Common myeloid progenitor, CD34-positive (primary cell): ENCODE measurements at places on chromosomes 2 and 18.

GRCh38 chr2:24874035-24874434, 46.0 kb downstream of the ADCY3 start:
- no peak for DNase-seq

DNA sequence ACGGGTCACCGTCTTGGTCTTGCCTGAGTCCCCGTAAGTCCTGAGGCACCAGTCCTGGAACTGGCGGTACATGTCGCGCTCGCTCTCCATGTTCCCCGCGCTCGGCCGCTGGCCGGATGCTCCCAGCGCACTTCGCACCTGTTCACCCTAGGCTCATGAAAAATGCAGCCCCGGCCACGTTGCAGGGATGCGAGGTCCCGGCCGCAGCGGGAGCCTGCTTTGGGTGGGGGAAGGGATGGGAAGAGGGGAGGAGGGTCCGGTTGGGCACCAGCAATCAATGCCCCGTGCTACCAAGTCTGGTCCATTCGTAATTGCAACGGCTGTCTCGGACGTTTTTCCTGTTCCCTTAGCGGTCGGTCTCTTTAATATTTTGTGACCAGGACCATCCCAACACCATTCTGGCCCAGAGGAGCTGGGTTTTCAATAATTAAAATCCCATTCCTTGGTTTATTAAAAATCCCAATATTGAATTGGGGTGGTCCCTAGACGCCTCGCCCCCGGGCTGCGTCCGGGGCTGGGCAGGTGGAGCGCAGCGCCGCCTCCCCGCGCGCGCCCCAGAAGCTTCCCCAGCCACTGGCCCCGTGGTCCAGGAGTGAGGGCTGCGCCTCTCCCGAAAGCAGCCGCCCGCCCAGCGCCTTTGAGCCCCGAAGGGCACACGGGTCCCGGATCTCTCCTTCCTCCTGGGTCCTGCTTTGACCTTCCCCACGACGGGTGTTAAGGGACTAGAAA, 1.4 kb downstream of the NOL4 start:
- DNase-seq, result peak; percentile 4

- peak; percentile 70 for DNase-seq
Measured at GRCh38 chr2:74399785-74400184, 19.7 kb upstream of the DCTN1 start.

DNA sequence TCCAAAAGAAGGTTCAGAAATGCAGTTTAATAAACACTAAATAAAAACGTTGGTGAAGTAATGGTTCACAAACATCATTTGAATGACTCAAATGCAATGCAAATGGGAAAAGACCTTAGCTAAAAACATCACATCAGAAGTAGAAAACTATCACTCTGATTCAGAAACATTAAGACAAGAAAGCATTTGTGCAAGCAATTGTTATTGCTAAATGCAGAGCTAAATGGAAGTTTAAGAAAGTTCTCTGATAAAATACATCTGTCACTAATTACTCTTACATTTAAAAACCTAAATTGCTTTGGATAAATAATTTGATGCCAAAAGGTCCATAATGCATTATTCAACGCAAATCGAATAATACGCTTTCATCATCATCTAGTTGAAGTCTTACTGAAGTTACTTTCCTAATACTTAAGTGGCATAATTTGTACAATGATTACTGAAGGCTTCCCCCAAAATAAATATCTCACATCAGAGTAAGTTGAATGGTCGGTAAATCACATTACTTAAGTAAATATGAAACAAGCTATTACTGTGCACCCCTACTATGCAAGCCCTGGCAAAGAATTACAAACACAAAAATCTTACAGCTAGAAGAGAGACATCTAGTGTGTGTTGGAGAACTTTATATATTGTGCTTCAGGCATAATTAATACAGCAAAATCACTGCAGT, 105.7 kb upstream of the KCTD1 start:
- DNase-seq, result no peak

- no peak for DNase-seq
Measured at GRCh38 chr2:210660-211059, 53.2 kb downstream of the SH3YL1 start.

DNA sequence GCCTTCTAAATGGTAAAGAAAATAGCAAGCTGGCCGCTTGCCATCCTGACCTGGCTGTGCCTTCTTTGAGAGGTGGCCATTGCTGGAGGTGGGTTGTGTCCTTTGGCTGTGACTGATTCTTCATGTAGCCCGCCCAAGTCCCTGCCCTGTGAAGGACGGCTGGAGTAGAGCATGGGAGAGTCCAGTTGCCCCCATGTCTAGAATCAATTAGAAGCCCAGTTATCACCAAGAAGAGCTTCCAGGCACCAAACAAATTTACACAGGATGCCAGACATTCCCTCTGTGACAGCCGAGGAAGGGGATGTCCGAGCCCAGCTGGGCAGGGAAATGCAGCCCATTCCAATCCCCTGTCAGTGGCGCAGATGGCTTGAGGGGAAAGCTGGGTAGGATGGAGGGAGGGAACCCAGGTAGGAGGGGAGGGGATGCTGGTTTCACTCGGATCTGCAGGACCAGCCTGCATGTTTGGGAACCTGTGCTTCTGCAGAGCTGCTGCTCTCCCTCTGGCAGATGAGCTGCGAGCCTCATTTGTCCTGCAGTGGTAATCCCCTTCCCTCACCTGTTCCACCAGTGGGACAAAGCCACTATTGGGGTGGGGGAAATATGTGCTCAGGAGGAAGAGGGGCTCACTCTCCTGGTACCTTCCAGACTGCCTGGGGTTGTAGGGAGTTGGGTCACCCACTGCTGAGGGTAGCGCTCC, 25.7 kb upstream of the ASB18 start:
- no peak for DNase-seq

GRCh38 chr18:2050702-2051201, 520.6 kb downstream of the METTL4 start:
- DNase-seq, result no peak

DNA sequence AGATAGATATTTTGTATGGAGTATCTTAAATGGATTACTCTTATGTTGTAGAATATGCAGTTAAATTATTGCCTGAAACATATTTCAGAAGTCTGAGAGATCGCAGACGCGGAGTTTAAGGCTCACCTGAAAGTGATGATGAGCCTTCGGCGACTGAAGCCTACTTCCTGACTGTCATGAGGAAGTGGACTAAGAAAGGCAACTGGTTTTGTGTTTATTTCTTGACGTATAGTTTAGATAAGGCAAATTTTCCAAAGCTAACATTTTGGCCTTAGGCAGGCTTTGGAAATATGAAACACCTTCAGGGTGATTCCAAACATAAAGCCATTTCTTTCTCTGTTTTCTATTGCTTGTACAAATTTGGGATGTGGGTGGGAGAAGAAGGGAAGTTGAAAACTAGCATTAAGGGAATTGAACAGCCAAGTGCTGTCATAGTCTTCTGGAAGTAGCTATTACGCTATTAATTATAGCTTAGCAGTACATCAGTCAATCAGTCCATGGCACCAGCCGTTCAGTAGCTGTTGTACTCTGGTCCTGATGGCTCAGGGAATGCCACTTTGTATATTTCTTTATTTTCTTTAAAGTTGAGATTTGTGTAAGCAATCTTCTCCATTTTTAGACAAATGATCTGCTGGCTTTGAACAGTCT, 1.5 kb downstream of the GRHL1 start:
- no peak for DNase-seq

DNA sequence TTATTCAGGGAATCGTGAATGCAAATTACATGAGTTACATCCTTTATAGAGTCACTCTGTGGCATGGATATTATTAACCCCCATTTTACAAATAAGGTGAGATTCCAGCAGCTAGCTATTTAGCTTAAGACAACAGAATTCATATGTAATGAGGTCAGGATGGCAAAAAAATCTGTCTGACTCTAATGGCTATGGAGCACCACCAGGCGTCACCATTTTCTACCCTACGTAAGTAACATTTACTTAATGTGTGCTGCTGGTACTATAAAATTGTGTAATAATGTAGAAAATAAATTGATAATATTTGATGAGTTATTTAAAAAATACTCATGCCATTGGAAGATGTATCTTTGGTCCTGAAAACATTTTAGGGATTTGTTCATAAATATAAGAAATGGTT, 2040.1 kb upstream of the LRRTM1 start:
- no peak for DNase-seq

- no peak for DNase-seq
Measured at GRCh38 chr2:218711550-218711929, 905 bp downstream of the TTLL4 start.

- no peak for DNase-seq
Measured at GRCh38 chr18:40124107-40124506, 1830.9 kb upstream of the PIK3C3 start.
